ENCODE measurements at places on chromosomes 11 and 22. TPM values are rescaled to one million over a fixed set of nuclear protein-coding genes. Genes with fewer than 3 reads are reported as not detected.

MUC5AC gene
- total RNA-seq = 0.04 TPM

OR51B4 gene
- total RNA-seq = not detected

BBOX1 gene
- total RNA-seq = 0.28 TPM

KDM4E gene
- total RNA-seq = not detected

KRTAP5-7 gene
- total RNA-seq = 0.12 TPM

SCUBE1 gene
- total RNA-seq = 0.41 TPM

TMEM132A gene
- total RNA-seq = 3.5 TPM

DNAL4 gene
- total RNA-seq = 10.7 TPM

GRCh38 chr11:13963949-13964770 lies 1.6 kb downstream of the SPON1 start:
- DNase-seq = peak; percentile 64

GRCh38 chr11:115439385-115439784 lies 64.8 kb downstream of the CADM1 start:
- no peak for DNase-seq

GRCh38 chr22:19056951-19057401 lies 65.2 kb downstream of the DGCR2 start:
- no peak for DNase-seq

DNA sequence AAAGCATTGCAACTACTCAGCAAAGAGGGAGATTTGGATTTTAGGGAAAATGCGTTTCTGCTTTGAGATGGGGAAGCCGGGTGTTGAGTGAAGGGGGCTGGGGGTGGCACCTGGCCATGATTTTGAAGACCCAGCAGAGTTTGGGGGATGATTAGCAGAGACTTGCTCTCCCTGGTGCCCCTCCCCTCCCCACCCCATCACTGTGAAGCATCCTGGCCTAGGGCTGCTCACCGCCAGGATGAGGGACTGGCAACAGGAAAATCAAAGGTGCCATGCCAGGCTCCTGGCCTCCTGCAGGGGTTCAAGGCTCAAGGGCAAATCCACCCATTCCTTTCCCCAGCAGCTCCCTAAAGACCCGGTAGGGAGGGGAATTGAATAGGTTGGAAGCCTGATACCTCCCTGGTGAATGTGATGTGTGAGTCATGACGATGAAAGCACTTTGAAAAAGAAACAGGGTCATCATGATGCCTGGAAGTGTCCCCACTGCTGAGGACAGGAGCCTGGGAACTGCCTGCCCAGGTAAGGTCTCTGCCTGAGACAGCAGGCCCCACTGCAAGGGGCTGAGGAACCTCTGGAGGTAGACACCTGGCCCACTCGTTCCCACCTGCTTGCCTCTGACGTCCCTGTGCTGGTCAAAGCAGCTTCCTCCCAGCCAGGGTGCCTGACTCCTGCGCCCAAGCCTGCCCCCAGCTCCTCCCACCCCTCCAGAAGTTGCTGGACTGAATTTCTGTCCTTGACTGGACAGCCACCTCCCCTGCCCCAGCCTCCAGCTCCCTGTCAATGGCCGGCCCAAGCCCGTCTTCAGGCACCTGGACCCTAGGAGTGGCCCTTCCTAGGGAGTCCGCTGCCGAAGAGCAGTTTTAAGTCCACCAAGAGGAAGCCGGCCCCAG lies 1.7 kb downstream of the CHST1 start:
- no peak for DNase-seq

- no peak for DNase-seq
Measured at GRCh38 chr22:49139492-49140151, 688.1 kb downstream of the BRD1 start.

DNA sequence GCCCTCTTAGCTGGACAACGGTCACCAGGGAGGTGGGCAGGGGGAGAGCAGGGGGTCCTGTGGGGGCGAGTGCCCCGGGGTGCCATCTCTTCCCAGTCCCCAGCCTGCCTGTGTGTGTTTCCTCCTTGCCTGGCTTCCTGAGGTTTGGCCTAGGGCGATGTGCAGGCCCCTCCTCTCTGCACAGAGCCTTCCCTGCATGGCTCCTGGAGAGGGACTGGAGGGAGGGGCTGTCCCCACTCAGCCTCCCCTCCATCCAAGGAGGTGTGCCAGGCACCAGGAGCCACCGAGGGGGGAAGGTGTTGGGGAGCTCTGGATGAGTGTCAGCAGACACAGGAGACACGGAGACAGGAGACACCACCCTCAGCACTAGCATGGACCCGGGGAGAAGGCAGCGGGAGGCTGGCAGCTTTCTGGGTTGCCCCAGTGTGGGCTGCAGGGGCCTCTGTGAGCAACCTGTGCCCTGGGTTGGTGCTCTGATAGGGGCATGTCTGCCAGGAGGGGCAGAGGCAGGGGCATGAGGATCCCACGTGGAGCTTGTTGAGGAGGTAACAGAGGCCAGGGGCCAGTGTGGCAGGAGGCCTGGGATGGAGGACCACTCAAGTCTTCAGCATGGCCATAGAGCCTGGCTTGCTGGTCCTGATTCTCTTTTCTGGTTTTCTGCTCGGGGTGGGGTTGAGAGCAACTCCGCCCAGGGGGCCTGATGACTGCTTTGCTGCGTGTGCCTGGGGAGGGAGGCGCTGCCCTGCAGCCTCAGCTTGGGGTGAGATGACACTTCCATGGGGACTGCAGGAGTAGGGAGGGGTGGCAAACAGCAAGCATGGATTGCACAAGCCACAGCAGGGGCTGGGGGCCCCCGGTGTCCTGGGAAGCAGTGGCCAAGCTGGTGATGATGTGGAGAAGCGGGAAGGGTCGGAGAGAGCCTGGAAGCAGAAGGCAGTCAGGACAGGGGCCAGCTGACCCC lies 78.8 kb downstream of the ST3GAL4 start:
- no peak for DNase-seq

DNA sequence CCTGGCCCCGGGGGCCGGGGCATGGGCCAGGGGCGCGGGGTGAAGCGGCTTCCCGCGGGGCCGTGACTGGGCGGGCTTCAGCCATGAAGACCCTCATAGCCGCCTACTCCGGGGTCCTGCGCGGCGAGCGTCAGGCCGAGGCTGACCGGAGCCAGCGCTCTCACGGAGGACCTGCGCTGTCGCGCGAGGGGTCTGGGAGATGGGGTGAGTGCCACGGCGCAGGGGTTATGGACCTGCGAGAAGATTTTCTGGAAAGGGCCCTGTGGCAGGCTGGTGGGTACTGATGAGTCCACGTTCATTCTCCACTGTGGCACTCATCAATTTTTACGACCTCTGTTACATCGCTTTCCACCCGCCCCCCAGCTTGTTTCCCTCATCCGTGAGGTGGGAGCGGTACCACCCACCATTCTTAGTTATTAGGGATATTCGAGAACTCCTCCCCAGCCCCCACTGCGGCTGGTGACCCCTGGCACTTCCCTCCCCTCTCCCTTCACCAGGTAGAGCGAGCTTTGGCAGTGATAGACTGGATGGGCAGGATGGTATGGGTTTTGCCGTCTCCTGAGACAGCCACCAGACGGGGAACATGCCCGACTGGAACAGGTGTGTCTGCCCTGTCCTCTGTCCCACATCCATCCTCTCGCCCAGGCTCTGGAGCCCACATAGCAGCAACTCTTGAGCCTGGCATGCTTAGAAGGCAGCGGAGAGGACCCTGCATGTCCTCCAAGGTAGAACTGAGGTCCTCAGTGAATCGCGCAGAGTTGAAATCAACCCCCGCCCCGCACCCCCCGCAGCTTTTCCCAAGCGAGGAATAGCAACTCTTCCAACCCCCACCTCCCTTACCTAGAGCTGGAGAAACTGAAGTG lies 562 bp downstream of the DGAT2 start:
- DNase-seq = no peak

DNA sequence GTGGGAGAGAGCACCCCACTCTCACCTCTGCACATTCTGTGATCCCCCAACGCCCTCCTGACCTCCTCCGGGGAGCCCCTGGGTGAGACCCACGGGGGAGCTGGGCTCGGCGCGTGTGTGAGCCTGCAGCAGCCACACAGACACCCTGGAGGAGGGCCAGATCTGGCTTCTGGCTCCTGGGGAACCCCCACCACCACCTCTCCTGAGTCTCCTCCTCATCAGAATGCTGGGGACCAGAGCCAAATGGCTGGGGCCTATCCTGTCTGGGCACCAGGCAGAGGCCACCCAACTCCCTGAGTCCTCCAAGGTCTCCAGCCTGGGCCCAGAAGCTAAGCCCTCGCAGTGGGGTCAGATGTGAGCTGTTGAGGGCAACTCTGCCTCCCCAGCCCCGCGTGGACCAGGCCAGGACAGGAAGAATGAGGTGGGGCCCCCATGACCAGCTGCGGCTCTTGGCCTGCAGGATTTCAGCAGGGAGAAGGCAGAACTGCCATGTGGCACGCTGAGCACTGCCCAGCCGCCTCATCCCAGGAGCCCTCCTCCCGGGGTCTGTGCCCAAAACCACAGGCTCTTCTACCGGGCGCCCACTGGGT lies 5.5 kb upstream of the PIM3 start:
- peak; percentile 64 for DNase-seq

DNA sequence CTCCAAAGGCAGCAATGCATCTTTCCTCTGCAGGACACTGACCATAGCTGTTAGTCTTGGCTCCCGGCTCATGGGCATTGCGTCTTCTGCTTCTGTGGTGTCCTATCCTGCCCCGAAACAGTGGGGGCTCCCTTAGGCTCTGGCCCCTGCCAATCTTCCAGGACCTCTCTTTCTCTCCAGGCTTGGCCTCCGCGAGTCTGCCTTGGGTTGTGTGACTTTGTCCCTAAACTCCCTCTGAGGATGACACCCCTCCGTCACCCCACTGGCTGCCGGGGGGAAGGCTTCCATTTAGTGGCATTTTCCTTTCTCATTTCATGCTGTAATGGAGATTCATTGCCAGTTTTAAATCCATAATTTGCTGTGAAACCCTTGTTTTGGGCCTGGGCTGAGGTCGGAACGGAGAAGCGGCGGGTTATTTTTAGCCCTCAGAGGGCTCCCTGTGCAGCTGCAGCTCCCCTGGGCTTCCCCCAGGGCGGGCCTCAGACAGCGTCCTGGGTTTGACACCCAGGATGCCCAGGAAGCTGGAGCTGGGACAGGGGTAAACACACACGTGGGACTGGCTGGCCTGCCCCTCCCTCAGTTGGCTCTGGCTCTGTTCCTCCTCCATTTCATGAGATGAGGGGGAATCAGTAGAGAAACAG lies 156.1 kb downstream of the ST3GAL4 start:
- no peak for DNase-seq

DNA sequence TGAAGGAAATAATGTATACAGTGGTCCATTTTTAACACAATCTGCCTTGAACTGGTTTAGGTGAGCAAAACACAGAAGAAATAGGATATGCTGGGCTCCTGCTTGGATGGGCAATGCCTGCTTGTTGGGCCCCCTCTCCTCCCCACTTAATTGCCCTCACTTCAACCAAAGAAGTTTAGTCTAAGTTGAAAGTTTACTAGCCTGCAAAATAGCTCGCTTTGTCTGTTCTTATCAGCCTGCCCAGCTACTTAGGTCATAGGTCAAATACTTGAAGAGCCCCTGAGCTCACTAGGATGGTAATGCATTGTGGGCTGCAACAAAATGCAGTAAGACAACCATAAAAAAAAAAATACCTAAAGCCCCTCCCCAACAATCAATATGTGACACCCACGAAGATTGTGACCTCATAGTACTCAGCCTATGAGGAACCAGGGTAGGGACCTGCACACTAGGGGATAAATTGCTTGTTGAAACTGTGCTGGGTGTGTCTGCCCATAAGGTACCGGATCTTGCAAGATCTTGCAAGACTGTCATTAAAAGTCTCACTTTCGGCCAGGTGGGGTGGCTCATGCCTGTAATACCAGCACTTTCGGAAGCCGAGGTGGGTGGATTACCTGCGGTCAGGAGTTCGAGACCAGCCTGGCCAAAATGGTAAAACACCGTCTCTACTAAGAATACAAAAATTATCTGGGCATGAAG lies 10.9 kb downstream of the DRICH1 start:
- no peak for DNase-seq

DNA sequence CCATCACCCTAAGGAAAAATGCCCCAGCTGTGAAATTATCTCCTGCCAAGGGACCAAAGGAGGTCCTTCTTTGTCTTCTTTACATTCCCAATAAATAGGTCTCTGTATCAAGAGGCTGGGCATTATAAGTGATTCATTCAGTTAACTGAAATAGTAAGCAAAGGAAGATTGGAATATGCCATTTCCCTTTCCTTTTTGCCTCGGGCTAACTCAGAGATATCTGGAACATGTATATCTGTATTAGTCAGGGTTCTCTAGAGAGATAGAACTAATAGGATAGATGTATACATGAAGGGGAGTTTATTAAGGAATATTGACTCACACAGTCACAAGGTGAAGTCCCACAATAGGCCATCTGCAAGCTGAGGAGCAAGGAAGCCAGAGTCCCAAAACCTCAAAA lies 15.3 kb upstream of the CWF19L2 start:
- DNase-seq = no peak

DNA sequence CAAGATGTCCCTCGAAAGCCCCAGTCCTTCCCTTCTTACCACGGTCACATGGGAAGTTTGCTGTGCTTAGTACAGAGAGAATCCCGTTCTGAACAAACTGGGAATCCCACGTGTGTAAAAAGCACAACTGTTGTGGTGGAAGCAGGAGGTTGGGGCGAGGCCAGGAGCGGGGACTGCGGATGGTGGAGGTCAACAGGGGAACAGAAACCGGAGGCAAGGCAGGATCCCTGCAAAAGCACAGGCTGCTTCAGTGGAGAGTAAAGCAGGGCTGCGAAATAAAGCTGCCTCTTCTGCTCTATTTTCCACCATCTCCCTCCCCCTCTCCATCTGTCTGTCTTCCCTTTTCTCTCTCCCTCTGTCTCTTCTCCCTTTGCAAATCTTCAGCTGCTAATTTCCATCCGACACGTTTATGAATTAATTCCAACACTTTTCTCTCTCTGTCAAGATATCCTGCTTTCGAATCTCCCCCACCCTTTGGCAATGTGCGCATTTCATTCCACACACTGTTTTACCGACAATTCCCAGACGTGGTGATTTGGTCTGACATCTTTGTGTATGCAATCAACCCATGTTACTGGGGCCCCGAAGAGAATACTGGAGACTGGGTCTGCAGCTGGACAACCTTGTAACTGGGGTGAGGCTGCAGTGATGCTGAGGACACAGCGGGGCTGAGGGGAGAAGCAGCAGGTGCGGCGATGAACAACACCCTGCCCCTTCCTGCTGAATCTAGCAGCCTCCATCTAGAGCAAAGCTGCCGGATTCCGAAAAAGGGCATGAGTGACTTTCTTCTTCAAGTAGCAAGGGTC lies 571.8 kb downstream of the OPCML start:
- no peak for DNase-seq

- DNase-seq = no peak
Measured at GRCh38 chr11:100315946-100316345, 371.1 kb upstream of the ARHGAP42 start.

- no peak for DNase-seq
Measured at GRCh38 chr22:19634226-19634975, 79.9 kb upstream of the SEPTIN5 start.

DNA sequence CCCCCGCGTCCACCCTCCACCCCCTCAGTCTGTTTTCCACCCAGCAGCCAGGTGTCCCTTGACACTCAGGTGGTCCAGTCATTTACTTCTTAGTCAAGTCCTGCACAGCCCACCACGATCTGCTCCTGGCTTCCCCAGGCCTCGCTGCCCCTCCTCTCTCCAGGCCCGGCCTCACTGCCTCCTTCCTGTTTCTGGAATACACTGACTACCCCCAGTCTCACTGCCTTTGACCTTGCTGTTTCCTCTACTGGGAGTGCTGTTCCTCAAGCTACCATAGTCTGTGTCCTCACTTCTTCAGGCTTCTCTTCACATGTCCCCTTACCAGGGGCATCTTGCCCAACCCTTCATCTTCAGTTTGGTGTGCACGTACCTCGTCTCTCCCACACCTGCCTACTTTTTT lies 7.4 kb downstream of the MCM5 start:
- no peak for DNase-seq

GRCh38 chr11:58527429-58527828 lies 19.5 kb upstream of the OR5B21 start:
- no peak for DNase-seq

GRCh38 chr11:127195501-127196120 lies 195.0 kb upstream of the KIRREL3 start:
- no peak for DNase-seq

GRCh38 chr11:125215976-125216375 lies 51.4 kb downstream of the PKNOX2 start:
- DNase-seq = no peak
